ENCODE measurements at places on chromosomes 5 and 9. TPM values are rescaled to one million over a fixed set of nuclear protein-coding genes. Genes with fewer than 3 reads are reported as not detected.

JADE2 gene
- 87.5 TPM for total RNA-seq

GRCh38 chr5:169183576-169183975, 117.4 kb downstream of the SLIT3 start:
- no peak for DNase-seq

TAF11L10 gene
- not detected for total RNA-seq

- DNase-seq = no peak
Observed at GRCh38 chr9:35556776-35557175, 48.3 kb upstream of the TESK1 start.

DNA sequence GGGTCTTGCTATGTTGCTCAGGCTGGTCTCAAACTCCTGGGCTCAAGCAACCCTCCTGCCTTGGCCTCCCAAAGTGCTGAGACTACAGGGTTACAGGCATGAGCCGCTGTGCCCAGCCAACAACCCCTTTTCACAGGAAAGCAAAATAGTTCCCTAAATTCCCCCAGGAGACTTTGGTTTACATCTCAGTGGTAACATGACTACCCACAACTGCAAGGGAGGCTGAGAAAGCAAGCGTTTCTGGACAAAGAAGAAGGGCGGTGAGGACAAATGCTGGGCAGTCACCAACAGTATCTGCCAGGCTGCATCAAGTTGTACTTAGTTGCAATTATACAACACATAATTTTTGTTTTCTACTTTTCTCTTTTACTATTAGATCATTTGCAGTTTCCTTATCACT, 7.4 kb upstream of the ADGRD2 start:
- no peak for DNase-seq

GRCh38 chr5:119010206-119010605, 21.9 kb upstream of the DTWD2 start:
- DNase-seq = no peak

GRCh38 chr5:173792781-173793547, 95.2 kb upstream of the CPEB4 start:
- no peak for DNase-seq

DNA sequence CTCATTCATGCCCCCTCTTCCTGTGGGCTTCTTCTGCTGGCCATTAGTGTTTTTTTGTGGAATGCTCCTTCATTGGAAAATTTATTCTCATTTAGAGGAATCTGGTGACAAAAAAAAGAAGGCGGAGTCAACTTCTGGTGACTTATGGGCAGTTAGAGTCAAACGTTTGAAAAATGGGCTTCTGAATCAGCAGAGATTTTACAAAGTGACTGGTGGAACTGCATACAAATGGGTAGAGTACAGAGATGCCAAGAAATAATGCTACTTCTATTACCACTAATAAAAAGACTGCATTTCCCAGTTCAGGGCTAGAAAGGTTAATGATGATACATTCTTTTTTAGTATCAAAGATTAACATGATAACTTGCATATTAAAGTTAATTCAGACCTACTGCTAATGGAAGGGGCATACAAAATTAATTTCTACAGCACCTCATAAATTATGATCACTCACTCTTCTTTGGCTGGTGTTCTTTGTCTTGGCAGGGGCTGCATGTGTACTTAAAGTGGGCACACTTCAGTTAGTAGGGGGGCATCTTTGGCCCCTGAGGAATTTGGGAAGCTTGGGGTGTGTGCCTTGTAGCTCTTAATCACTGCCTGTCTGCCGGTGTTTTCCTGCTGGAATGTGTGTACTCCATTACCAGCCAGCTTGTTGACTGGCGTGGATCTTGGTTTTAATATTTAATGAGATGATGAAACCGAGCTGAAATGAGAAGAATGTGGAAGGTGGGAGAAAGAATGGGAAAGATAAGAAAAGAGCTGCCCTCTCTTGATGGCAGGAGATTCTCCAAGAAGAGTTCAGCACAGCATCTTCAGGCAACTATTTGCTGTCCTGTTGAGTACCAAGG, 148.9 kb downstream of the DOCK2 start:
- no peak for DNase-seq

GRCh38 chr5:148482697-148483462, 99.1 kb downstream of the FBXO38 start:
- DNase-seq = peak; percentile 79
